Midbrain (tissue), 1 donor: ENCODE measurements at places on chromosomes 4 and X.

DNA sequence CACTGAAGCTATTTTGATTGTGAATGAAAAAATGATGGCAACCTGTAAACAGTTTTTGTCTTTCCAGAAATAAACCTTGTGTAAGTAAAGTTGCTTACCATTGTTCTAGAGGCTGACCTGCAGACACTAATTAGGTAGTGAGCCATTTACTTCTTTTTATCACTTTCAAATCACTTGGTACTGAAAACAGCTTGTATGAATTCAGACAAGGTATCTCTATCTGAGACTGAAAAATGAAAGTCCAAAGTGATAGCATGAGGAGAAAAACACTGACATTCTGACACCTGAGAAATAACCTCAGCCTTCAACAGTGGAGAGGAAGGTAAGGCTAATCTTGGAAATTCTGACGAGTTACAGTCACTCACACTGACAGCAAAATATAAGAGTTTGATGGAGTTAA lies 238.8 kb downstream of the GPC3 start:
- DNase-seq = no peak

DNA sequence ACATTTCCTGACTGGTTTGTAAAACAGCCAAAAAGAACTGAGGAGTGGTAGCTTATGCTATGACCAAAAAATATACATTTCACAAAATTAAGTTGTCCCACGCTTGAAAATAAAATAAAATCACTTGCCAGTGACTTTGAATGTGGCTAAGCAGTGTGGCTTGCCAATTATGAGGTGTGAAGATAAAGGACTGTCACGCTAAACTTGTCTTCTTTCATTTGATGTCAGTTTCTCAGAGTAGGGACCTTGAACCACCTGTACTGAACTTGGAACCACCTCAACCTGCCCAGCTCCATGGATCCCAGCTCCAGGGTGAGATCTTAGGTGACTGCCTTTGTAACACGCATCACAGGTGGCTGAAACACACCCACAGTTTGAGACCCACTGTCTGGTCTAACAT lies 113.7 kb upstream of the TBL1X start:
- no peak for DNase-seq

- no peak for DNase-seq
Observed at GRCh38 chr4:142701017-142701416, 145.1 kb downstream of the INPP4B start.

DNA sequence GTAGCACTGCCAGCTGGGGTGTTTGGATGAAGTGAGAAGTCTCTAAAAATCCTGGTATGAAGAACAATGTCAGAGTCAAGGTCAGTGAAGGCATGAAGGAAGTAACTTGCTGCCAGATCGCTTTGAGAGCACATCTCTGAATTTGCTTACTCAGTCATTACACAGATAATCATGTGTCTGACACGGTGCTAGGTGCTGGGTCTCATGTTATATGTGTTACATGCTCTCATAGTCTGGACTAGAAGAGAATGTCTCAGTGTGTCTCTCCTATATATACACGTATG lies 337.9 kb downstream of the ARHGAP10 start:
- DNase-seq = no peak

GRCh38 chr4:109816082-109816442 lies 500 bp downstream of the GAR1 start:
- DNase-seq = no peak

GRCh38 chrX:17414027-17414658 lies 39.1 kb downstream of the NHS start:
- no peak for DNase-seq

GRCh38 chrX:154484255-154485149 lies 1.9 kb downstream of the UBL4A start:
- no peak for DNase-seq

- DNase-seq = no peak
Observed at GRCh38 chr4:118035309-118035708, 1.0 kb downstream of the NDST3 start.

- peak; percentile 14 for DNase-seq
Observed at GRCh38 chrX:135931644-135932487, 38.4 kb downstream of the SAGE1 start.
